ENCODE measurements at places on chromosomes 6 and 20.

GRCh38 chr6:105795913-105796517 lies 290.1 kb upstream of the PRDM1 start:
- DNase-seq = no peak

GRCh38 chr6:141218583-141218982 lies 914.1 kb upstream of the GJE1 start:
- DNase-seq = no peak

- peak; percentile 16 for DNase-seq
These were observed 15.1 kb downstream of the ACSS1 start for GRCh38 chr20:25042531-25043498.

DNA sequence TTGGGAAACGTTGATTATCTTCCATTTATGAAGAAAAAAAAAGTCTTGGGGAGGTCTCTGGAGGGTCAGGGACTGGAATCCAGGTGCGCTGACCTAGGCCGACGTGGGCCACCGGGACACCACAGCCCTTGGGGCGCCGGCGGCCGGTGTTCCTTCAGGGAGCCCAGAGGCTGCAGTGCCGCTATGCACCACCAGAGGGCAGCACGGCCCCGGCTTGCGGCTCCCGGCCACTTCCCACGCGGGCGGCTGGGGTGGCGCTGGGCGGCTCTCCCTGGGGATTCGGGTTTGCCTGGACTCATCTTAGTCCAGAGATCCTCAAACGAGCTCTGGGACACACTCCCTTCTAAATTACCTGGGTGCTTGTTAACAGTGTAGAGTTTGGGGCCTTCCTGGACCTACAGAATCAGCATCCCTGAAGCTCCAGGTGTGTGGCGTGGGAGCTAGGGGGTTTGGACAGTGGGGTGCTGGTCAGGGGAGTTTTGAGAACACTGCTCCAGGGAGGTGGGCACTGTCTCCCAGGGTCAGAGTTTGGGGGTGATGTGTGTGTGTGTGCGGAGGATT lies 23.0 kb upstream of the GTSF1L start:
- peak; percentile 77 for DNase-seq

DNA sequence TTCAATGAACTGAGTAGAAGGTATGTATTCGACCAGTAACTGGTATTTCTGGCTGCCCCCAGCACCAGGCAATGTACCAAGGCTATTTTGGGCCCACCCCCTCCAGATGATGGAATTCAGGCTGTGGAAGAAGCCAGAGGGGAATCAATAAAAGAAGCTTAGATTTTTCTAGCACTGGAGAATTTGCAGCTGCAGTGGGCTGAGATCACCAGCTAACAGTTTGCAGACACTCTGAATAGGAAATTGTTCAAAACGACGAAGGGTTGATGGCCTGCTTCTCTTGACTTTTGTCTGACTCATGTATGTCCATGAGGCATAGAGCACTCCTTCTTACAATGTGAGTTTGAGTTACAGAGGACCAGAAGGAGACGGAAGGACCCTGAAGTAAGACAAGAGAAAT lies 32.4 kb upstream of the FBXO9 start:
- no peak for DNase-seq

DNA sequence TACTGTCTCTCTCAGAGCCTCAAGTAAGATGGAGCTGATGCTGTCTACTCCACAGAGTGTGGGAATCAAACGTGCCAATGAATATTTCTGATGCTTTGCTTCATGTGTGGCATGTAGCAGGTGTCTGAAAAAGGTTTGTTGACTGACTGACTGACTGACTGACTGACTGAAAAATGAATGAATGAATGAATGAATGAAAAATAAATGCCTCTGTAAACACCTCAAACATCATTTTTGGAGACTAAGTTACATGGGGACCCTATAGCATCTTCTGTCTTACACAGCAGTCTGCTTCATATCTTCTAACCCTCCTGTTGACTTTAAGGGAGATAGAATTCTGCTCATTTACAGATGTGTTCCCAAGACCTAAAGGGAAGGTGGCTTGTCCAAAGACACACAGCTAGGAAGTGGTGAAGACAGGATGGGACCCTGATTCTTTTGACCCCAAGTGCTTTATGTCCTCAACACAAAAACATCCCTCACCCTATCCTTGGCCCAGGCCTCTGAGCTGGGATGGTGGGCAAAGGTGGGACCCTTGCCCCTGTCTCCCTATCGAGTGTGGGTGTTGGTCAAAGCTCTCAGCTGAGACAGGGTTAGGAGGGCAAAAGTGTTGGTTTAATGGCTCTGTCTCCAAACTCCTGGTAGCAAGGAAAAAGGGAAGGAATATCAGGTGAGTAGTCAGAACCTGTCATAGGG lies 104.4 kb downstream of the TOX2 start:
- no peak for DNase-seq

DNA sequence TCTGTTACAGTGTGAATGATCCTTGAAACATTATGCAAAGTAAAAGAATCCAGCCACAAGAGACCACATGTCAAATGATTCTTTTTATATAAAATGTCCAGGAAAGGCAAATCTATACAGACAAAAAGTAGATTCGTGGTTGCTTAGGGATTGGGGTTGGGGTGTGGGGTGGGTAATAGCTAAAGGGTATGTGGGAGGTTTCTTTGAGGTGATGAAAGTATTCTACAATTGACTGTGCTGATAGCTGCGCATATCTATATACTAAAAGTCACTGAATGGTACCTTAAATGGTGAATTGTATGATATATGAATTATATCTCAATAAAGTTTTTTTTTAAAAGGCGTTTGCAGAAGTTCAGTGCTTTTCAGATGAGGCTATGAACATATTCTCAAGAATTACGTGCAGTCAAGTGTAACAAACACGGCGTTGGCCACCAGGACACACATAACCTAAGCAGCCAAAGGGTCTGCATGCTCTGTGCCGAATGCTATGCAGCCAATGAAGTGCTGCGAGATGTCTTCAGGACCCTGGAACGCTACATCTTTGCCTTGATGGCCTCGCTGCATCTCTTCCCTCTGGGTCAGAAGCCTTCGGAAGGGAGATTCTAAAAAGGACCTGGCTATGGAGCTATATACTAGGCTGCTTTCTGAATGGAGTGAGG lies 96.9 kb downstream of the SCML4 start:
- DNase-seq = no peak

GRCh38 chr20:24425523-24426135 lies 43.8 kb upstream of the SYNDIG1 start:
- no peak for DNase-seq

- DNase-seq = no peak
These were observed 25.0 kb downstream of the CRYBG1 start for GRCh38 chr6:106385530-106385929.

GRCh38 chr6:91664327-91664959 lies 1077.6 kb upstream of the MAP3K7 start:
- DNase-seq = no peak

DNA sequence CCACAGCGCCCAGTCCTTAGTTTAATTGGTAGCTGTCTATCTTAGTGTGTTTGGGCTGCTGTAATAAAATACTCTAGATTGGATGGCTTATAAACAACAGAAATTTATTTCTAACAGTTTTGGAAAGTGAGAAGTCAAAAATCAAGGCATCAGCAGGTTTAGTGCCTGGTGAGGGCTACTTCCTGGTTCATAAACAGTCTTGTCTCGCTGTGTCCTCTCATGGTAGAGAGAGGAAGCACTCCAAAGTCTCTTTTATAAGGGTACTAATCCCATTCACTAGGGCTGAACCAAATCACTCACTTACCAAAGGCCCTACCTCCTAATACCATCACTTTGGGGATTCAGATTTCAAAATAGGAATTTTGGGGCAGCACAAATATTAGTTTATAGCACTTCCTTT lies 336.9 kb upstream of the RSPO3 start:
- DNase-seq = no peak

DNA sequence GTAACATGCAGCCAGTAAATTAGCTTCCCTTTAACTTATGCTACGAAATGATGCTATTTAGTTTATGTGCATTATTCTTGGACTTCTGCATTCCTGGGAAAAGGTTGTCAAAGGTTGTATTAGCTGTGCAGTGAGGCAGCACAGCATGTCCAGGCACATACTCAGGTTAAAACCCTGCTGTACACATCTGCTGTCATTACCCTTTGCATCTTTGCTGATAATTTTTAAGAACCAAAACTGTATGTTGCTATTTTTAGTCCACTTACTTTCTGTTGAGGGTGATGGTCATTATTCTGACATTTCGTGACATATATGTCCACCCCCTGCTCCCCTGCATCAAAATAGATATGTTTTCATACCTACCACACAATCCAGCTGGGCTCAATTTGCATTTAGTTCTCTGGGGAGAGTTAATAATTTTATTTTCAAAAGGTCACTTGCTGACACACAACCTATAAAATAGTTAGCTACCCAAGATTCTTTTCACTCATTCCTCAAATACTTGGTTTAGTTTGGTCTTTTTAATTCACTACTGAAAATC lies 142.5 kb upstream of the SPACA1 start:
- no peak for DNase-seq

GRCh38 chr6:53658992-53659391 lies 6.6 kb downstream of the KLHL31 start:
- DNase-seq = no peak

DNA sequence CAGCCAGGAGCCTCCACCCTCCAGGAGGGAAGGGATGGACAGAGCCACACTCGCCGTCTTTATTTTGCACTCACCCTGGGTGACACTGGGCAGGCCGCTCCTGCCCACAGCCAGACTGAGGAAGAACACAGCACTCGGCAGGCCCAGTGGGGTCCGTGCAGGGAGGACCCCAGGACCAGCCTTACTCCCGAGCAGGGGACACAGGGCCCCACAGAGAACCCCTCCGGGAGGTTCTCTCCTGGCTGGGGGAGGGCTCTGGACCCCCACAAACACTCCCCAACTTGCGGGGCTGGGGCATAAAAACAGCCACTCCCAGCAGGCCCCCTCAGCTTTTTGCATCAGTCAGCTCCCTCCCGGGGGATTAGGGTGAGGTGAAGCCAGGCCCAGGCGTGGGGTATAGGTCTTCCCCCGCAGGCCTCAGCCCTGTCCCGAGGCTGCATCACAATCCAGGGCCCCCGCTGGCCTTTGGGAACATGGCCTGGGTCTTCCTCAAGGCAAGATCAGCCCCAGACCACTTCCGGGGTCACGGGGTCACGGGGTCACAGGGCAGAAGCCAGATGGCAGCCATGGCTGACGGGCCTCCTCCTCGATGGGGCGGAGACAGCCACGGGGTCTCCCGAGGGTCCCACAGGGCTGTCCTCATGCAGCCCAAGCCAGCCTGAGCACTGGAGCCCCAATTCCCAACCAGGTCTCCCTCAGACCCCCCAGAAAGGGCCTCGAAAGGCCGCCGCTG lies 3.2 kb downstream of the TNFRSF6B start:
- DNase-seq = no peak

- DNase-seq = no peak
These were observed 93.7 kb downstream of the SSR1 start for GRCh38 chr6:7219310-7219709.

DNA sequence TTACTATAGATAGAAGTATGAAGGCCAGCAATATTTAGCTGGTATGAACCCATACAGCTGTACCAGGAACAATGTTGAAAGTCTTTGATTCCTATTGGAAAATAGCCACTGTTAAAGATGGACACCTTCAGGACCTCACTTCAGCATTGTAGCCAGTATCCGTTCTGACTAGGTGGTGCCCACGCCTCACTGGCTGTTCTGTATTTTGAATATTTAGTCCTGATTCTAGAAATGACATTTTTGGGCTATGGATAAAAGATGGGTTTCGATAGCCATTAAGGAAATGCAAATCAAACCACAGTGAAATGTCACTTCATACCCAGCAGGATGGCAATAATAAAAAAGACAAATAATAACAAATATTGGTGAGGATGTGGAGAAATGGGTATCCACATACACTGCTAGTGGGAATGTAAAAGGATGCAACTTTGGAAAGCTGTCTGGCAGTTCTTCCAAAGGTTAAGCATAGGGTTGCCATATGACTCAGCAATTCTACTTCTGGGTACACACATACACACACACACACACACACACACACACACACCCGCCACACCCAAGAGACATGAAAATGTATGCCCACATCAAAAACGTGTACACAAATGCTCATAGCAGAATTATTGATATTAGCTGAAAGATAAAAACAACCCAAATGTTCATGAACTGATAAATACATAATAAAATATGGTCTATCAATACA lies 56.8 kb downstream of the UTRN start:
- DNase-seq = no peak

DNA sequence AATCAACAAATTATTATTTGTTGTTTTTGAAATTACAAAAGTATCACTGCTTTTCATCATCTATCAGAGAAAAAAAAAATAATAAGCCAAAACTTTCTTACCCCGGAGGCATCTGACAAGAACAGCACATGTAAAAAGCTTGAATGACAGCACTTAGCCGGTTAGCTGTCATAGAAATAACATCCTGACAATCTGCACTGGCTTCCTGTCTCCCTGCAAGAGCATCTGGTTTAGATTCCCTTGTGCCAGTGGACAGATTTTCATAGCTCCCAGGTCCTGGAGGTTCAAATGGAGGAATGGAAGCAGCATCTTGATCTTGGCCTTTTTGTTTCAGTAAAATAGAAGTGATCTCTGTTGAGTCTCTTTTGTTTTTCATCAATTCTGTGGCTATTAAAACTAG lies 74.8 kb downstream of the HACE1 start:
- DNase-seq = no peak

DNA sequence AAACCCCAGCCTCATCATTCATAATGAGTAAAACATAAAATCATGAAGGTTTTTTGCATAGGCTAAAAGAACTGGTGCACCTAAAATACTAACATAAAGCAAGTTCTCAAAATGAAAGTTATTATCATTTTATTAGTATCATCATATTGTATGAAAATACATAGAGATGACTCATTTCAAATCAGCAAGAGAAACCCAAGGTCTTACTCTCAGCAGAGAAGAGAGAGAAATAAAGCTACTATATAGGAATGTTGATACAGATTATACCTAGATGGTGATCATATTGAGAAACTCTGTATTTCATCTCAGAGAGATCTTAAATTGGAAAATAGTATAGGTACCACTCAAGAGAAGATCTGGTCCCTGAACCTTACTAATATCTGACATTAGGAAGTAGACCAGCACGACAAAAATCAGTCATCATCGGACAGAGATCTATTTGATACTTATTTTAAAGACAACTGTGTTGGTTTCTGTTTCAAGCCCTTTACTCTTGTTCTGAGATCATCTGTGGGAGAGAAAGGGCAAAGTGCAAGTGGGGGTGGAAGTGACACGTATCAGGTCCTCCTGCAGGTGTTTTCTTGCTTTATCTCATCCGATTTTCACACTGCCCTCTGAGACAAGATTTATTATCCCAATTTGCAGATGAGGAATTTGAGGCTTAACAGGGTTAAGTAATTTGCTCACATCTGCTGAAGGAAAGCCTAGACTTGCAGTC lies 532.3 kb downstream of the MAFB start:
- no peak for DNase-seq

DNA sequence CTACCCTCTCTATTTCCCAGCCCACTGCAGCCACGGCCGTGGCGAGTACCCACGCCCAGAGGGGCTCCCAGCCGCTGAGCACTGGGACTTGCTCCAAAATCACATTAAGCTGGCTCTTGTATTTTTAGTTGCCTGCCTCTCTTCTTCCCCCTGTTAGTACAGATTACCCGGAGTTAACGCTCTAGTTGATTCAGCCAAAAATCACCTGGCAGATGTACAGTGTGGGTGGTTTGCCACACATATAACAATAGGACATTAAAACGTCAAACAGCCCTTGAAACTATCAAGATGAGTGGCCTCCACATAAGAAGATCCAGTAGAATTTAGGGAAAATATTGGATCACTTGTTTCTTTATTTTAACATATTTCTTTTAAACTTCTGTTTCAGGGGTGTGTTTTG lies 268.8 kb upstream of the PRDM1 start:
- no peak for DNase-seq
